NCI-H226 (cell line): ENCODE measurements at places on chromosomes 1 and 21.

DNA sequence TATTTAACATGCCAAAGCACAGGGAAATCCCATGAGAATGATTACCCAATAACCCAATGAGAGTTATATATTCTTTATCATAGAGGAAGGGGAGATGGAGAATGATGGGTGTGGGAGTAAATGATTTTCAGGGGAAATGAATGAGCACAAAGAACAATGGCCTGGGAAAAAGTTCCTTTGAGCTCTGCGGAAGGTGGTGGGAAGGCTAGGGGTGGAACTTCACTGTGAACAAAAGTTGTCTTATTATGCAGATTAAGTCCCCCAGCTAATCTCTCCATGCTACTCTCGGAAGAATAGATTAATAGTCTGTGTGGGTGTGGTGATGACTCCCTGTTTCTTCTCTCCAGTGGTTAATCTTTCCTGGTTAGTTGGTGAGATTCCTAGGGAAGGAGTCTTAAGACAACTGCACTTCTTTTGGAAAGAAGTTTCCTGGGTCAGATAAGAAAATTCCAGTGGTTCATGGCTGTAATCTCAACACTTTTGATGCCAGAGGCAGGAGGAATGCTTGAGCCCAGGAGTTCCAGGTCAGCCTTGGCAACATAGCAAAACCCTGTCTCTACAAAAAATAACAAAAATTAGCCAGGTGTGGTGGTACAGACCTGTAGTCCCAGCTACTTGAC, 71.6 kb downstream of the DNTTIP2 start:
- DNase-seq, result peak; percentile 87

DNA sequence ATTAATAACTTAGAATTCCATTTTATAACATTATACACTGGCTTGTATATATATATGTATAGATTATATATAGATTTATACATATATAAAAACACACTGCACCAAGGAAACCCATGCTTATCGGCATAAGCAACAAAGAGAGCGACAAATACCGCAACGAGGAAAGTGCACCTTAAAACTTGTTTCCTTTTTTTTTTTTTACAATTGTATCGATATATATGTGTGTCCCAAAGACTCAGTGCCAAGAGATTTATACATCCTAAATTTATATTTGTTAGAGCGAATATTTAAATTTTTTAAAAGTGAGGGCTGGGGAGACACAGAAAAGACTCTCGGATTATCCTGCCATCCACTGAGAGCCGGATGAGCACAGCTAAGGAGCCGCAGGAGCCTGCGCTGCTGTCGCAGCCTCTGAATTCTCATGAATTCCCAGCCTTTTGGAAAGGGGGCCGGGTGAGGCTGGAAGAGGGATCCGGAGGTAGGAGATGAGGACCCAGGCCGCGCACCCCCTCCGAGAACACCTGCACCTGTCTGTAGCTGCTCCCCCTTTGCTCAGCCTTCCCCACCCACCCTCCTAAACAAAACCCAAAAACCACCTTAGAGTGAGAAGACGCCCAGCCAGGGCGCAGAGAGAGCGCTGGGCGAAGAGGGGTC, 5.2 kb downstream of the DMRTA2 start:
- no peak for DNase-seq

GRCh38 chr1:247373721-247374141, 42.1 kb upstream of the ZNF496 start:
- DNase-seq, result no peak

GRCh38 chr1:222084996-222085395, 343.1 kb upstream of the DUSP10 start:
- DNase-seq, result peak; percentile 74

DNA sequence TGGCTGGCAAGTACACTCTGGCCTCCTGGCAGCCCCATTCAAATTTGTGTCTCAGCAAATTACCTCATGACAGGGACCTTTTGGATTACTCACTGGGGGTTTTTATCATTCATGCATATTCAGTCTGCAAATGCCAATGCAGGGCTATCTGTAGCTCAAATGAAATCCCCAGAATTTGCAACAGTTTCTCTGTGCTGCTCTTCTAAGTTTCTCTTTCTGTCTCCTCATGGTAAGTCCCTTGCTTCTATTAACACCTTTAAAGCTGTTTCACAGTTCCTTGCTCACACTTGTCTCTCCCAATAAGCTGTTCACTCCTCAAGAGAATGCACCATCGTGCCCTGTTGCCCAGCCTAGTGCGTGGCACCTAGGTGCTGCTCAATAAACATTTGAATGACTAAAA, 3.3 kb upstream of the FAM78B start:
- no peak for DNase-seq

- DNase-seq, result no peak
Measured at GRCh38 chr1:11855430-11855829, 3.3 kb downstream of the NPPB start.

DNA sequence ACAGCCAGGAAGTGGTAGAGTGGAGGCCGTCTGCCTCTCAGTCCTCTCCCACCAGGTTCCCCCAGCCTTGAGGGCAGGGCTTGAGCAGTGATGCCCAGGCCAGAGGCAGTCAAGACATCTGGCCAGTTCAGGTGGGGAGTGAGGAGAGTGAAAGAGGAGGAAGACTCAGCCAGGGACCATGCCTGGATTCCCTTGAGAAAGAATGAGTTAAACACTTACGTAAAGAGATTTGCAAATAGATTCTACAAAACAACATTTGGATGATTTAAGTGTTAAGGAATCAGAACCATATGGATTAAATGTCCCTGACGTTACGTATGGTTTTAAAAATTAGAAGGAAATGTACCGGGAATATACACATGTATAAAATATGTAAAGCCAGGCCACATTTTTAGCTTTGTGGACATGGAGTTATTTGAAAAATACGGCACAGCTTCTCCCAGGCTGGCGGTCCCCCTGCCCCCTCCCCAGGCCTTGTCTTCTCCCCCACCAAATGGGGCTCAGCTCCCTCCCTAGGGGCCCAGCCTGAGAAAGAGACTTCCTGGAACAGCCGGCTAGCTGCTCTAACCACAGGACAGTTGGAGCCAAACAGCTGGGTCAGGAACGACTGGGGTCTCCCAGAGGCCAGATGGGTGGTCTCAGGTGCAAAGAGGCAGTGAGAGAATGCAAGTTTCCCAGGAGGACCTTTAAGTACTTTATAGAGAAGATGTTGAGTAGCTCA, 188.3 kb upstream of the EDN2 start:
- no peak for DNase-seq

GRCh38 chr1:9782897-9783296, 40.9 kb downstream of the CLSTN1 start:
- DNase-seq, result no peak

DNA sequence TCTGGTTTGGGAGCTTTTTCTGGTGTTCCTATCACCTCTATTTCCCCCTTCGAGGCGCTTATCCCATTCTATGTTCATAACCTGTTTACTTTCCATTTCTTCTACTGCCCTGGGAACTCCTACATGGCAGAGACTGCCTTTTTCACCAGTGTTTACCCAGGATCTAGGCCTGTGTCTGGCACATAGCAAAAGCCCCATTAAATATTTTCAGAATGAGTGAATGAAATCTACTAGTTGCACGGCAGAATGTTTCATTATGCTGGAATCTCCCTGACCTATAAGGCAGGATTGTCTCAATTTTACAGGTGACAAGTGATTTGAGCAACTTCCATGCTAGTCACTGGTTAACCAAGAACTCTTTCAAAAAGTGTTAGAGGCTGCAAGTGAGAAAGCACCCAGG, 70.1 kb downstream of the PGM1 start:
- peak; percentile 71 for DNase-seq

DNA sequence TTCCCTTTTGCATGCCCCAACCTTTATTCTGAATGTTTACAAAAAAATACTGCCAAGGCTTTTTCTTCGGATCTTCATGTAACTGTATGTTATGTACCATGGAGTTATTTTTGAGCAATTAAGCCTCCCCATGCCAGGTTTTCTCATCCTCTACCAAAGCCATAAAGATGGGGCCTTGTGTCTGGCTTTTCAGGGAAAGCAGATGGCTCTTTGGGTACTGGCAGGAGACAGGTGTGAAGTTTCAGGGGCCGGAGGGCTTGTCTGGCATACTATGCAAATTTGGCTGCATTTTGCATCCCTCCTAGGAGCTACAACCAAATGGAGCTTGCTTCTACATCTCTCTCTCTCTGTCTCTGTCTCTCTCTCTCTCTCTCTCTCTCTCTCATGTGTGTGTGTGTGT, 28.1 kb upstream of the PLXNA2 start:
- no peak for DNase-seq

GRCh38 chr1:158019171-158019868, 25.9 kb downstream of the KIRREL1 start:
- peak; percentile 97 for DNase-seq

DNA sequence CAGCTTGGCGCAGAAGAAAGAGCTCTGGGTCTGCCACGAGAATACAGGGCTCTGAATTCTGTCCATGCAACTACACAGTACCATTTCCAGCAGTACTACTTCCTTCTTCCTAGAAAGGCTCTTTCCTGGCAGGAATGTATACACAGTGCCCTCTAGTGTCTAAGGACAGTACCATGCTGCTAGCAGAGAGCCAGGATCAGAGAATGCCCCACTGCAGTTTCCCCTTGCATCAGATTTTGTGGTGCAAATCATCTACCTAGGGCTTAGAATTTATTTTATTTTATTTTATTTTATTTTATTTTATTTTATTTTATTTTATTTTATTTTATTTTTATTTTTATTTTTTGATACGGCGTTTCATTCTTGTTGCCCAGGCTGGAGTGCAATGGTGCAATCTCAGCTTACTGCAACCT, 50.8 kb downstream of the PAX7 start:
- DNase-seq, result peak; percentile 42

DNA sequence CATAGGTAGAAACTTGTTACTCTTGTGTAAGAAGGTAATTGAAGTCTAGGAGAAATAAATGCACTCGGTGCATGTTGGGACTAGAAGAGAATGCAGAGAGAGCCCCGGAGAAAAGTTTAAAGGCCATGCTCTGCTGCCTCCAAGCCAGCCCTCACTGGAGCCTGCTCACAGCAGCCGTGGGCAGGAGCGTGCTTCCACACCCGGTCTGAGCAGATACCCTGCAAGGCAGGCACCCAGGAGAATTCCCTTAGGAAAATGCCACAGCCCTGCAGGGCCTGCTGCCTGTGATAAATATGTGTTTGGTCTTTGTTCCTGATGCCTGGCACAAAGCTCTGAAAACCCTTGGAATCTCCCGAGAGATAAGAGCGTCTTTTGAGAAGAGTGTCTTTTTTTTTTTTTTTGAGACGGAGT, 22.8 kb downstream of the C2CD2 start:
- peak; percentile 82 for DNase-seq

GRCh38 chr1:99643021-99643779, 2.7 kb upstream of the PALMD start:
- DNase-seq, result peak; percentile 16

DNA sequence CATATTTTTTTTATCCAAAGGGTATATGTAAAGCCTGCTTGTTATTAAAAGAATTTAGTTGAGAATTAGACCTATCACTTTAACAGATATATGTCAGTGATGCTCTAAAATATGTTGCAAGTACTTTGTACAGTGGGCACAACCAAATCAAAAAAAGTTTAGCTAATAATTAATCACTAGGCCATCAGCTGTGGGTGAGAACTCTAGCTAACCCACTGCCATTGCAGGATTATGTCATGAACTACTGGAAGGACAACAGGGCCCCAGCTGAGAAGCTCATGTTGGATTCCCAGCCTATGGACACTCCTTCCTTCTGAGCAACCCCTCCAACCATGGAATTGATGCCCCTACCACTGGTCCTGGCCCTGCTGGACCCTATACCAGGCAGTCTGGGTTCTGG, 6.8 kb upstream of the CHIA start:
- no peak for DNase-seq

DNA sequence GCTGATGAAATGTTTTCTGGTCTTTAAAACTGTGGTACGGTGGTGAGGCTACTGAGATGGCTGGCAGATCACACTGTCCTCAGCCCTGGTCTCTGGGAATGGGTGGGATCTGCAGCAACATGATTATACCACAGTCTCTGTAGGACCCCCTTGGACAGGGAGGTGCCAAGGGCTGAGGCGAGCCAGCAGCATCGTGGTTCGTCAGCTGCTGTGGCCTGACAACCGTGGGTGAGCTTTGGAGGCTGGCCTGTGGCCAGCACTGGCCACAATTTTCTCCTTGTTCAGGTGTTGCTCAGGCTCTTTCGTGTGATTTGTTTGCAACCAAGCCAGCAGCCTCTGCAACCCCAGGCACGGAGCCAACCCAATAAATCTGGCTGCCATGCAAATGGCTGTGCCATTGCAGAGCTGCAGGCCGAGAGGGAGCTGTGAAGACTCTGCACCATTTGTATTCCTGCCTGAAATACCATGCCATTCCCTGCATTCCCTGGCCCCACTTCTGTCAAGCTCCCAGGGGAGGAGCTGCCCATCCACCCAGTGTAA, 70.9 kb downstream of the PCP4 start:
- DNase-seq, result no peak

GRCh38 chr1:53591924-53592323, 132.7 kb downstream of the DMRTB1 start:
- DNase-seq, result no peak

- DNase-seq, result no peak
Measured at GRCh38 chr1:234968451-234968850, 160.2 kb downstream of the TOMM20 start.

GRCh38 chr21:29726044-29726443, 213.8 kb downstream of the GRIK1 start:
- no peak for DNase-seq

- DNase-seq, result no peak
Measured at GRCh38 chr1:46801323-46802055, 2.6 kb downstream of the CYP4B1 start.

GRCh38 chr1:45718289-45718688, 30.3 kb downstream of the TMEM69 start:
- DNase-seq, result no peak

DNA sequence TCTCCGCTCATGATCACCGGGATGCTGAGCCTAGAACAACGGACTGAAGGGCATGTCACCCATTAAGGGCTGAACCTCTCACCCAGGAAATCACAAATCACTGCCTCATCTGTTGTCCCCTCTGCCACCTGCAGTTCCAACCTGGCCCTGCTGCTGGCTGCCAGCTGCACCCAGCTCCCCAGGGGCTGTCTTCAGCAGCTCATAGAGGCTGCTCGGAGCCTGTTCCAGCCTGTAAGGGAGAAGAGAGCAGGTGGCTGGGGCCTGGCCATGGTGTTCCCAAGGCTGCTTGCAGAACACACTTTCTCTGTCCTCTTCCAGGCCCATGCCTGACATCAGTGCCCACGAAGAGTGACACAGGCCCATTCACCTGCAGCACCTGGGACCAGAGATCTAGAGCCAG, 44.5 kb upstream of the DISP3 start:
- no peak for DNase-seq

GRCh38 chr1:173863224-173864161, 4.3 kb downstream of the GAS5 start:
- DNase-seq, result no peak
